ENCODE measurements at places on chromosomes 5 and 9. TPM values are rescaled to one million over a fixed set of nuclear protein-coding genes. Genes with fewer than 3 reads are reported as not detected.
A peak's percentile ranks its signal among the peaks of the same experiment; 100 is the strongest.

- DNase-seq = no peak
These were observed 9.9 kb upstream of the SPARC start for GRCh38 chr5:151696470-151697061.

DNA sequence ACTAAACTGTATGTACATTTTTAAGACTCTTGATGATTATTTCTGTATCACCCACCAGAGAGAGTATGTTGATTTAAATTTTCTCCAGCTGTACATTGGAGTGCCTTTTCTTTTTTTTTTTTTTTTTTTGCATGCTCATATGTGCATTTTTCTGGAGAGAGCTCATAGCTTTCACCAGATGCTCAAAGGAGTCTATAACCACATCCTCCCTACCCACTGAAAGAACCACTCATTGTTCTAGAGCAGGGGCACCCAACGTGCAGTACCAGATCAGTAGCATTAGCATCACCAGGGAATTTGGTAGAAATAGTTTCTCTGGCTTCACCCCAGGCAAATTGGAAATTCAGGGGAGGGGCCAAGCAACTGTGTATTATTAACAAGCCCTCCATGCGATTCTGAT, 53.9 kb upstream of the TMEM171 start:
- DNase-seq = peak; percentile 85

DNA sequence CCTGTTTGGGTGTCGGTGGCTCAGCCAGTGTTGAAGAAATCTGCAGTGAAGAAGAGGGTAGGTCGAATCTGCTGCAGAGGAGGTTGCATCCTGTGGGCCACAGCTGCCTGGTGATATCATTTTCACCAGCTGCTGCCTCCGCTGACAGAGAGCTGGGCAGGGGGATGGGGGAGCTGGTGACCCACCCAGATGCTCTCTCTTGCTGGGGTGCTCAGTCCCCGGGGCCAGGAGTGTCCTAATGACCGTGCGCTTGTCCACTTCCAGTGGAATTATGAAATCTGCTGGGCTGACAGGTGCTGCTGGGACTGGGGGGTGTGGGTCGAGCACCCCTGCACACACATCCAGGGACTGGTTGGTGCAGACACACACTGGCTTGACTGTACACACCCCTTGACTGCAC, 83.2 kb upstream of the IRX4 start:
- DNase-seq = no peak

DNA sequence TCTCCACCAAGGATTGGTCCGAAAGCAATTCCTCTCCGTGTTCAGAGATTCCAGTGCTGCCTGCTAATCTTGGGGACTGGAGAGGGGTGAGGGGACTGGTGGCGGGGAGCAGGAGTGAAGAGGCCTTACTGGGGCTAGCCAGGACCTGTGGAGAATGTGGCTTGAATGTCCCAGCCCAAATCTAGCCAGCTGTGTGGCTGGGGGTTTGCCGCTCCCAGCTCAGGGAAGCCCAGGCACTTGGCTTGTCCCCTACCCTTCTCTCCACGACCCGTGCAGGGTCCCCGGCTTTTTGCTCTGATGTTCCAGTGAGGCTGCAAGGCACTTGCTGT, 2.4 kb downstream of the N4BP3 start:
- DNase-seq = no peak

GRCh38 chr5:108541836-108542235, 159.9 kb upstream of the FBXL17 start:
- DNase-seq = no peak

The C5orf58 gene
- not detected for total RNA-seq

GRCh38 chr9:92245005-92245797, 48.3 kb downstream of the IARS1 start:
- DNase-seq = peak; percentile 76

- DNase-seq = no peak
These were observed 3.8 kb downstream of the IRX1 start for GRCh38 chr5:3599226-3600105.

GRCh38 chr5:180138976-180139730, 67.6 kb upstream of the RNF130 start:
- DNase-seq = no peak

The PCDHGA8 gene
- total RNA-seq = 1.6 TPM

- peak; percentile 6 for DNase-seq
These were observed 36.3 kb upstream of the KCNN2 start for GRCh38 chr5:114325541-114325940.

- DNase-seq = no peak
These were observed 75.3 kb upstream of the BARHL1 start for GRCh38 chr9:132506977-132507669.

The PCDH1 gene
- 2.2 TPM for total RNA-seq

GRCh38 chr5:35771839-35772238, 84.9 kb upstream of the IL7R start:
- no peak for DNase-seq

- no peak for DNase-seq
These were observed 6.8 kb downstream of the TENT4A start for GRCh38 chr5:6719896-6720560.

The TUT7 gene
- total RNA-seq = 21.3 TPM

GRCh38 chr5:113108485-113108884, 131.9 kb downstream of the DCP2 start:
- no peak for DNase-seq

The IL5 gene
- total RNA-seq = not detected

The HSD17B4 gene
- 138 TPM for total RNA-seq

DNA sequence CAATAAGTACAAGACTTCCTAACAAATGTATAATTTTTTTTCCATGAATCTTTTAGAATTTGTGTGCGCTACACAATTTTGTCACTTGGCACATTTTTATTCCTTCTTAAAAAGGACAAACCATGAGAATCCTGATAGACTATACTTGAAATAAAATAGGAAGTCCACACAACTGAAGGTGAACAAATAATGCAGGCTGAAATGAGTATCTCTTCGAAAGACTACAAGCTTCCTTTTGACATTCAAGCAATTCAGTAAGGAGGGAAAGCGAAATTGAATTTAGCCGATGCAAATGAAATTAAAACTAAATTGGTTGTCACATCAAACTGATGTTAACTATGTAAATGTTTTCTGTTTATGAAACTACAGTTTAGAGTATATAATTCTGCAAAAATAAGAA, 374.4 kb upstream of the CCNH start:
- no peak for DNase-seq

GRCh38 chr5:91875196-91875779, 492.2 kb upstream of the ARRDC3 start:
- DNase-seq = no peak

DNA sequence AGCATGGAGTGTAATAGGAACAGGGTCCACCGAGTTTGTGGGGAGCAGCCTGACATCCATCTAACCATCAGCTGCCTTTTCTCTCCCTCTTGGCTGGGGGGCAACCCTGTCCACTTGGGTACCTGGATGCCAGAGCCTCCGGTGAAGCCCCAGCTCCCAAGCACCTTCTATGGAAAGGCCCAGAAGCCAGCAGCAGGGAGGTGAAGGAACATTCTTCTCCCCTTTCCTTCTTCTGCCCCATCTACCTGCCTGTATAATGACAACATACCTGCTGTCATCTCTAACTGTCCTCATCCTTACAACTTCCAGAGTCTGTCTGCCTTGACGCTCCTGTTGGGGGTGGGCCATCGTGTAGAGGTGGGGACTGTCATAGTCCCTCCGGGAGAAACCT, 33.1 kb downstream of the THBS4 start:
- no peak for DNase-seq

- DNase-seq = peak; percentile 3
These were observed 20.8 kb downstream of the OBP2B start for GRCh38 chr9:133188006-133188842.

GRCh38 chr5:136080483-136081216, 51.9 kb downstream of the TGFBI start:
- no peak for DNase-seq

The FAM81B gene
- total RNA-seq = not detected

DNA sequence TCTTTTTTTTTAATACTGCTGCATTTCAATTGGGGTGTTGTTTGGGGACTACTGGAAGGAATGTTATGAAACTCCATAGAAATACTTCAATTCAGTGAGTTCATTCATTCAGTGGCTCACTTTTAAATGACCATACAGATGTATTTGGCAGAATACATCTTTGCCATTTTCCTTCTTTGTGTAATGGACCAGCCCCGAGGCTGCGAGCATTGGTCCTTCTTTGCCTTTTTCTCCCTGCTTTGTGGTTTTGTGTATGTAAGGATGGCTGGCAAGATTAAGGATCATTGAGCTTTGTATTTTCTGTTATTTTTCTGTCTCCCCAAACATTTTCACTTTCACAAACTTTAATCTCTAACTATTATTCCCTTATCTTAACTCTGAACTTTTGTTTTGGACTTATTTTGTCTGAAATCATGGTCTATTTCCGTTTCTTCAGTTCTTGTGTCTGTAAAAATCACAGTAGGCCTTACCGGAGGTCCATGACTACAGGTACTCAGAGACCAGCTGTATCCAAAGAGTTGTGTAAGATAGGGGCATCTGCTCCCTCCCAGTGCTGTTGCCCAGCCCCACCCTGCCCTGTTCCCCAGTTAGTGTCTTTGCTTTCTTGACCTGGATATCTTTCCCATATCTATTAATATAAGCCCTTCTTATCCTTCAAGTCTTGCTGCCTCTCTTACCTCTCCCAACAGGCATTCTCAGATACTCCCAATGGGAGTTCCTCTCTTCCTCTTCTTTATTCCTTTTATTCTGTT, 154.3 kb upstream of the DMRT1 start:
- DNase-seq = no peak

The HK3 gene
- total RNA-seq = not detected

DNA sequence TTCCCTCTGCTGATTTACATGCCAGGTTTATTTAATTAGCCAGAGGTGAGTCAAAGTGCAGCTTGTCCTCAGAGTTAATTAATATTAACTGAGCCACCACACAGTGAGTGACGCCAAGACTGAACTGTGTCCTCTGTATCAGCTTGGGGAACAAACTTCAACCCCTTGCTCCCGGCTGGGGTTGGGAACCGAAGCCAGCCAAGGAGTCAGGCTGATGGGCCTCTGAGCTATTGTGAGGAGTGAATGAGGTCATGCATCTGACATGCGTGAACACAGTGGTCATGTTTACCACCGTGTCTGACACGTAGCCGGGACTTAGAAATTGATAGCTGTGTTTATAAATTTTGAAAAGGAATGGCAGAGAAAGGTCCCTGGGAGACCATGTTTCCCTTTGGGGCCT, 17.1 kb downstream of the IGIP start:
- no peak for DNase-seq

The NIPBL gene
- 10.1 TPM for total RNA-seq

DNA sequence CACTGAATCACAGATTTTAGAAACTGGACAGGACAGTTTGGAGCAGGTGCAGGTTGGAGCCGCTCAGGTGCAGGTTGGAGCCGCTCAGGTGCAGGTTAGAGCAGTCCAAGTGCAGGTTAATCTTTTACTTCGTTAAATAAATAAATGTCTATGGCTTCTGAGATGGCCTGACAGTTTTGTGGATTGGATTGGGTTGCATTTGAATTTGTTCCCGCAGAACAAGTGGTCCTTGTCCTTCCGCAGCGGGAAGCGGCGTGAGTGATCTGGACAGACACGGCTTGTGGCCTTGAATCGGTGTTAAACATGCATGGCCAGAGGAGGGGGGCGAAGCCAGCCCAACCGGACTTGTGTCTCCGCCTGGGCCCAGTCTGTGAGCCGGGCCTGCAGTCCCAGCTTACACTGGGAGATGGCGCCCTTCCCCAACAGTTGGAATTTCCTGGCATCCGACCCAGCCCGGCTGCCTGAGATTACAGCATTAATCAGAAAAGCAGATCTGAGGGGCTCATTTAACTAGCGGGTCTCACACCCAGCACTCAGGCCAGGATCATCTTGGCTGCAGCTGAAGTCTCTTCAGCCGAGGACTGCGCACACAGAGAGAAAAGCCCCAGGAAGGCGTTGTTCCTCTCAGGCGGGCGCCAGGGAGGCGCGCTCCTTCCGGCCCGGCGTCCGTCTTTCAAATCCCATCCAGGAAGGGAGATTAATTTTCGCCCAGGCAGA, 1.5 kb upstream of the OLFM1 start:
- DNase-seq = peak; percentile 37

DNA sequence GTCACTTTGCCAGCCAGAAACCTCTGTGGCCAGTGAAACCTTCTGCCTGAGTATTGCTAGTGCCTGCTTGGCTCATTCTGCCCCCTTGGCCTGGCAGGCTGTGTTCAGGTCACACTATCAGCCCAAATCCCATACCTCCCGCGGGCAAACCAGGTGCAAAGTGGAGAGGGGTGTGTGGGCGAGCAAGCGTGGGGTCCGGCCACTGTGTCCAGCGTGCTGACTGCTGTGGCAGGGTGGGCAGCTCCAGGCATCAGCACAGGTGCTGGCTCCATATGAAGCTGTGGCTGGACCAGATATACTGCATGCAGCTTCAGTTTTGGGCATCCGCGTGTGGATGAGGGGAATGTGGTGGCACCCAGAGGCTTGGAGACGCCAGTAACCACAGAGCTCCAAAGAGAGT, 576.5 kb upstream of the EDIL3 start:
- no peak for DNase-seq

GRCh38 chr9:127965953-127966352, 14.8 kb downstream of the EEIG1 start:
- no peak for DNase-seq

DNA sequence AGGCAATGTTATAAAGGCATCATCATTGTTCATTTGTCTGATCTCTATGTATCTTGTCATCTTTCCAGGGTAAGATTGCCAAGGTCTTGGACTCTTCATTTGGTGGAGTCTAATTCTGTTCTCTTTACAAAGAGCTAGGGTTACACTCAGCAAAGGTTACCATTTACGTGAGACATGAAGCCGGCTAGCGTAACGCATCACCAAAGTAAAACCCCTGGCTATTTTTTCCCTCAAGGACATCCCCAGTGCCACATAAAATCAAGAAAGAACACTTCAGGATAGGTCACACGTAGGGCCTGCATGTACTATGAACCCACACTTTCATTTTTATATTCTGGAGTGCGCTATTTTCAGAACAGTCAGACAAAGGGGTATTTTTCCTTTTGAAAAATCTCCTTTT, 20.0 kb upstream of the MYOT start:
- DNase-seq = no peak

DNA sequence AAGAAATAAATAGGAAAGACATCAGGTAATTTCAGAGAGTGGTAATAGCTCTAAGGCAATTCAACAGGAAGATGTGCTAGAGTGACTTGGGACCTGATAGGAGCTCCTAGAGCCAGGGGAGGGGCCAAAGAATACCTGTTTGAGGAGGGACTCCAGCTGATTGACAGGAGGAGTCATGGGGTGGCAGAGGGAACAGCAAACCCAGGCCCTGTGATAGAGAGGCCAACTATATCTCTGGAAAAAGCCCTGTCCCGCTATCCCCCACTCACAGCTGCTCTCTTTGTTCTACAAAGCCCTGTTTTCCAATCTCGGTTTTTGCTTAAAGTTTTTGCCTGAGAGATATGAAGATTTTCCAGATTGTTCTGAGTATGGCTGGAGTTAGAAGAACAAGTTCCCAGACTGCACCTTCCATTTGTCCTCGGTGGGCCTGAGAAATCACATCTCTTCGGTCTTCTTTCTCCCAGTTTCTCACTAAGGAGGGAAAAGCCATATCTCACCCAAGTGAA, 9.0 kb upstream of the NSD1 start:
- no peak for DNase-seq

DNA sequence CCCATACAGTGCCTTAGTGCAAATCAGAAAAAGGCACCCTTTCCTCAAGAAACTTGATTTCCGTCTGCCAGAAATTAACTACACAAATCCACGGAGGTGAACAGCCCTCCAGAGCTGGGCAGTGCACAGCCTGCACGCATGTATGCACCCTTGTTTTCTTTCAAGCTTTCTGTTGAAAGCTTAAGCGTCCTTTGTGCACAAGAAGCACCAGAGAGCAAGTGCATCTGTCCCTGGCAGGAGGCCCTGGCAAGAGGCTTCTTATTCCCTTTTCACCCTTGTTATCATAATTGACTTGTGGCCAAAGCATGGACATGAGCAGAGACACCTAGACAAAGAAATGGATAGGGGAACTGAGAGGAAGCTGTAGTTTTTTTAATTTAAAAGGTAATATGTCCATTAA, 47.4 kb upstream of the ATG10 start:
- no peak for DNase-seq
